NCI-H446 treated with DMSO at 0.1 percent for 48 hours (cell line): ENCODE measurements at places on chromosomes 1 and 21.

GRCh38 chr1:38052750-38053415 lies 6.3 kb upstream of the POU3F1 start:
- DNase-seq, result no peak

GRCh38 chr1:152014943-152015342 lies 21.3 kb upstream of the S100A10 start:
- no peak for DNase-seq

DNA sequence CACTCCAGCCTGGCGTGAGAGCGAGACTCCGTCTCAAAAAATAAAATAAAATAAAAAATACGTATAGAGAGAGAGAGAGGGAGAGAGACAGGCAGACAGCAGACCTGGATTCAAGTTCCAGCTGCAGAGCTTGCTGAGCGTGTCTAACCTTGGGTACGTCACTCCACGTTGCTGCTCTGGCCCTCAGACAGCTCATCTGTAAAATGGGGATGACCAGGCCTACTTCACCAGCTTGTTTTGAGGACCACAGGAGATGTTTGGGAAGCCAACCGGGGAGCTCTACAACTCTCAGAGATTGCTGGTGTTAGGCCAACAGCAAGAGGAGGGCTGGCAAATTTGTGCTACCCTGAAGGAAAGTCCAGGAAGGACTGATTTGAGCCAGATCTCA lies 499 bp upstream of the TRAF5 start:
- DNase-seq, result no peak

DNA sequence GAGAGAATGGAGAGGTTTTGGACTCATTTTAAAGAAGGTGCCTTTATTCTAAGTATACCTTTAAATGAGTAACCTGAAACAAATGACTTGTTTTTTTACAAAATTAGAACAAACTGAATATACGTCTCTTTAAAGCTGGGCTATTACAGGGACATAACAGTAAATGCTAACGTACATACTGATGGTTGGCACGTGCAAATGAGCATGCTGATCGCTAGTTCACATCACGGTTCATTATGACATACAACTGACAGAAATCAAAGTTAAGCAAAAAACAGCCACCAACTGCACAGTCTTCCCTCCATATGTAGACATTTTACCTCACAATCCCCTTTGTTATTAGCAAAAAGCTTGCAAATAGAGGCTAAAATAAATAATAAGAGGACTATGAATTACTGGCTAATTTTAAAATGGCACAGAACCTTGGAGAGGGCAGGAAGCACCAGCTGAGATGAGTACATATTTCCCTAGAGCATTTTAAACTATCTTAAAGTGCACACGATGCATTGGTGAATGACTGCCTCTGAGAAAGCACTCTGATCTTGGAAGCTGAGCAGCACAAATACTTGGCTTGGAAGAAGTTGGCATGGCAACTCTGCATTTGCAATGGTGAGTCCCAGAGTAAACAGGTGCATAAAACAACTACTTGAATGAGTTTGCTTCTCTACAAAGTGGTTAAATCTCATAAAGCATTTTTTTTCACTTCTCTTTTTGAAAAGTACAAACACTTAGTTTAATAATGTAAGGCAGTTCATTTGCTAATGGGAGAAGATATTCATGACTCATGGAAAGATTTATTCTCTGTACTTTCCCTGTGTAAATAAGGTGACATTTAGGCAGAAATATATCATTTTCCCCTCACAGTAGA lies 204.7 kb downstream of the LHX8 start:
- DNase-seq, result peak; percentile 39

DNA sequence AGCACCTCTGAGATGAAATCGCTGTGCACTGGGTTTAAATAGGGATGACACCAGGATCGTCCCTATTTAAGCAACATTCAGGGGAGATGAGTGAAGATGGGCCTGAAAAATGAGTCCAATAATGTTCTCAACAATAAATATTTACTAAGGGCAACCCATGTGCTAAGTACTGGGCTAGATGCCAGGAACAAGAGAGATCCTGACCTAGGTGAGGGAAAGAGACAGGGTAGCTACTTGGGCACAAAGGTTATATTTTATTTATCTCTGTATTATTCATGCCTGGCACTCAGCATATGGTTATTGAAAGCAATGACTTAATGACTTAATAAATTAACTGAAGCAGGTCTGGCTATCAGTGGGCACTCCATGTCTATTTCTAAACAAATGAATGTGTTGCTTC lies 27.4 kb upstream of the AVPR1B start:
- DNase-seq, result no peak

DNA sequence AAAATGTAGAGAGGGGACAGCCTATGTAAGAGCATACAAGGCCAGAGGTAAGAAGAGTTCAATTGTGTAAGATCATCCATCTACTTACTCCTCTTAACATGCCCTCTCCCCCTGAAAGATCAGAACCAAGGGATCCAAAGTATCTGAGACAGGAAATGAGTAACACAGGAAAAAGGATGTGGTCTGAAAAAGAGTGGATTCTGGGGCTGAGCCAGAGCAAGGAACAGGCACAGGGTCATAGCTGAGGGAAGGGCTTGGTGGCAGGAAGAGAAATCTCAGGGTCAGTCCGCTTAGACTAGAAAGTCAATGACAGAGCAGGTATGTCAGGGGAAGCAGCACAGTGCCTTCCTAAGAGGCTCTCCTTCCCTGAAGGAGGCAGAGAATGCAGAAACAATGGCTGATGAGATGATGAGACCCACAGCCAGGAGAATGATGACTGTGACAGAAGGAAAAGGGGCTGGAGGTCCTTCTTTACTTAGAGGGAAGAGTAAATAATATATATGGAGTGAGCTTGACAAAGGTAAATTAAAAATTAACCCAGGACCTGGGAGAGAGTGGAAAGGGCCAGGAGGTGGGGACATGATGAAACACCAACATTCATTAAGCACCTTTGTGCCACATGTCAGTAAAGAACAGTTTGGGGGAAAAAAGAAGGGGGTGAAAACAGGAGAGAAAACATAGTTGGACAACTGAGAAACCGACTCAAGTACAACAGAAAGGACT lies 26.2 kb upstream of the A3GALT2 start:
- DNase-seq, result no peak

- DNase-seq, result no peak
These were observed 155.9 kb upstream of the NEGR1 start for GRCh38 chr1:72438270-72438669.

- DNase-seq, result no peak
These were observed 30.5 kb upstream of the SCMH1 start for GRCh38 chr1:41272601-41273000.

DNA sequence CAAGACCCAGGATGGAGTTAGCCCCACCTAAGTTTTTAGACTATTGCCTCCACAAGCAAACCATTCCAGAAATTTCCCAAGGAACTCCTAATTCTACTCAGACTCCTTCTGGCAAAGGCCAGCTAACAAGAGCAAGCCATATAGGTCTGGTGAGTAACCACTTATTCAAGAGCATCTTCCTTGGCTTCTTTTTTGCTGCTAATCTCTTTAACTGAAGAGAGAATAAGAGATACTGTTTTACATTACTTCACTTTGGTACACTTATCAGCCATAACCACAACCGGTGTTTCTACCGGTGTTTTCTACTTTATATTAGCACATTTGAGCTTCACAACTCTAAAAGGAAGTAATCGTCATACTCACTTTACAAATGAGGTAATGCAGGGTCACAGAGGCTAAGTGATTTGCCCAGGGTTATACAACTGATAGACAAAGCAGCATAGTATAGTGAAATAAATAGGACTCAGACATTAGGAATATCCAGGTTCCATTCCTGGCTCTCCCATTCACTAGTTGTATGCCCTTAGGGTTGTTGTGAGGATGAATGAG lies 1.7 kb upstream of the EPS15 start:
- DNase-seq, result no peak

GRCh38 chr1:235999259-235999925 lies 65.5 kb downstream of the NID1 start:
- DNase-seq, result no peak

GRCh38 chr1:94240822-94241221 lies 3.4 kb upstream of the ARHGAP29 start:
- DNase-seq, result no peak

DNA sequence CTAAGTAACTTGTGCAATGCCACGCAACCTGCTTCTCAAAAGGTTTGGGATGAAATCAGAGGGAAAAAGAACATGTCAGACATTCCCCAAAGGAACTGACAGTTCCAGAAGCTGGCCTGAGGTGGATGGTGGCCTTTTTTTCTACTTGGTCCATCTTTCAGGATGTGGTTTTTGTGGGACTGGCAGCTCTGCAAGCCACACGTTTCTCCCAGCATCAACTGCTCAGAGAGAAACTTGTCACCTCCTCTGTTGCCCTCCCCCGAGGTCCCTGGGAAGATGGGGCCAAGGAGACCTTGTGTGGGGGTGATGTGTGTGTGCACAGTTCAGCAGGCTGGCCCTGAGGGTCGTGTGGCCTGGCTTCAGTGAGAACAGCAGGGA lies 2.5 kb upstream of the DHRS3 start:
- DNase-seq, result no peak

DNA sequence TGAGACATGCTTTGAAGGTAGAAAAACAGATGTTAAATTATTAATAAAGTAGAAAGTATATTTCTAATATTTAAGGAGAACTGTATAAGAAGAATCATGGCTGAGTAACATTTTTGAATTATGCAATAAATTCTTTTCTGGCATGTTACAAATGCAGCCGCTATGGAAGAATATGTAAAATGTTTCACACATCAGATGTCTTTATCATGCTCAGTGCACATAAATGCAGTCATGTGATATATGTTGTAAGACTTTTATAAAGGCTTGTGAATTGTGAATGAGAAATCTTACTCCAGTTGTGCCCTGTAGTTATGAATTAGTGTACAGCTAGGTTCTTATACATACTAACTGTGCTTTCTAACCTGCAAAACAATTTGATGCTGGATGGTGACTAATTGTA lies 53.5 kb downstream of the LRRC8B start:
- DNase-seq, result no peak

DNA sequence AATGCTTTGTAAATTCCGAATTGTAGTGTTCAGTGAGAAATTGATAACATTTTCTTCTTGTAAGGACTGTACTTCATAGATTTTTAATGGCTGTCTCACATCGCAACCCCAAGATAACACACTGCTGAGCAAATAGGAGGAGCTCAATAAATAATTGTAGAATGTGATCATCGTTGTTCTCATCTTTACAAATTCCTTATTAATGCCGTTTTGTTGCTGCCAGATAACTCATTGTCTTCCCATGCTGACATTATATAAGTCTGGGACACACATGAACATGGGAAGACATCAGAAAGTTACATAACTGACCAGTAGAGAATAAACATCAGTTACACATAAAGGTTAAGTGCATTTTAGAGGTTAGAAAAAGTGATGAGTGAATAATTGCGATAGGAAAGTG lies 46.4 kb upstream of the TSPAN2 start:
- DNase-seq, result no peak

DNA sequence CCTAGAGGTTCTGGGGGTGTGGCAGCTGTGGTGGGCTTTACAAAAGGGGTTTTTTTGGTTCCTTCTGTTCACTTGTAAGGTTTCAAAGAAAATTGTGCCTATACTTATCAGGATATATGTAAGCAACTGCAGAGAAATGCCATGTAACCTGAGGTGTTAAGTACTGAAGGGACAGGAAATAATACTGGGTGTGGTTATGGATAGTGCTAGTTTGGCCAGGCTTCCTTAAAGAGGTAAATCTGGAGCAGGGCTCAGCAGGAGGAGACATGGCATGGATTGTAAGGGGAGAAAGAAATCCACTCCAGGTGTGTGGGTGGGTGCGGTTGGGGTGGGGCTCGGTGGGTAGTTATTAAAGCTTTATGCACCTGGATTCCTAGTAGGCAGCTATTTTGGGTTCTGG lies 28.3 kb downstream of the KIRREL1 start:
- DNase-seq, result no peak

GRCh38 chr1:96492236-96492635 lies 229.3 kb upstream of the PTBP2 start:
- no peak for DNase-seq

- no peak for DNase-seq
These were observed 77.3 kb upstream of the PTGFRN start for GRCh38 chr1:116832308-116832931.

DNA sequence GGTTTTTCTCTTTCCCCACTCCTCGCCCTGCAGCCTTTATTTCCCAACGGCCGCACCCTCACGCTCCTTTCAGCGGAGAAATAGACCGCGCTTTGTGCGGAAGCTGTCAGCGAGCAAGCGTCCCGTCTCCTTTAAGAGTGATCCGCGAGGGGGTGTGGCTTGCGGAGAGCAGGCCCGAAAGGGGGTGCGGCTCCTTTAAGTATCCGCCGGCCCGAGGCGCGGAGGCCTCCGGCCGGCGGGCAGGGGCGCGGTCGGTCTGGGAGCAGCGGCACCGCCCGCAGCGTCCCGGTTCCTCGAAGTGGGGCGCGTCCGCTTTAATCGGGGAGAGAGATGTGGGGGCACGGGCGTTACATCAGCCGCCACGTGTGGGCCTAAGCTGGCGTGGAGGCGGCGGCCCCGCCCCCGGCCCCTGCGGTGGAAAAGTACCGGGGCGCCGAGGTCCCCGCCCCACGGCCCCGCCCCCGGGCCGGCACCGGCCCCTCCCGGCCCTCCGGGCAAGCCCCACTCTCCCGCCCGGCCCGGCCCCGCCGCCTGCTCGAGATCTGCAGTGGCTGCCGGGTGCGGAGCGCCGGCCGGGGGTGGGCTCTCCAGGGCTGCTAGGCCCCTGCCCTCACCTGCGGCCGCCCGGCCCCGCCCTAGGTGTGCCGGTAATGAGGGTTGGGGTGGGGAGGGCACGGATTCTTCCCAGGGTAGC lies 1.2 kb downstream of the SLC6A9 start:
- DNase-seq, result peak; percentile 65

GRCh38 chr1:169495046-169495775 lies 9.5 kb upstream of the SLC19A2 start:
- DNase-seq, result no peak

GRCh38 chr1:39625462-39626273 lies 13.8 kb downstream of the HEYL start:
- no peak for DNase-seq

DNA sequence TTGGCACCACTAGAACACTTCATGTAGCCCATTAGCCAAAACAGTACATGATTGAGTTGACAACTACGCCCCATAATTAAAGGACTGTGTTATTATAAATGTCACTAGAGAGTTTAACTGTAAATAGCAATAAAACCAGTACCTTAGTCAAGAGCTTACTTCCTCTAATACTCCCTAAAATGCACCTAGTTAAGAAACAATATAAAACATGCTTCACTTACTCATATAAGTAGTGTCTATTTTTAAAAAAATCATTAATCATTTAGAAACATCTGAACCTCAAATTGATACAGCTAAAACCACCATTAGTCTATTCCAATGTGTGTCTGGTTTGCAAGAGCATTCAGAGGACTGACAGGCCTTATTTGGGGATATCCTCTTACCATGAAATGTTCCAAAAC lies 25.3 kb downstream of the PTP4A2 start:
- DNase-seq, result no peak

- DNase-seq, result peak; percentile 56
These were observed at the start of gene KCTD3 for GRCh38 chr1:215566556-215567490. KCTD3 (plus strand) TSS chr1:215567304; CDS start chr1:215567686, 382 bp downstream.

GRCh38 chr1:59678493-59679228 lies 136.1 kb upstream of the HOOK1 start:
- no peak for DNase-seq

DNA sequence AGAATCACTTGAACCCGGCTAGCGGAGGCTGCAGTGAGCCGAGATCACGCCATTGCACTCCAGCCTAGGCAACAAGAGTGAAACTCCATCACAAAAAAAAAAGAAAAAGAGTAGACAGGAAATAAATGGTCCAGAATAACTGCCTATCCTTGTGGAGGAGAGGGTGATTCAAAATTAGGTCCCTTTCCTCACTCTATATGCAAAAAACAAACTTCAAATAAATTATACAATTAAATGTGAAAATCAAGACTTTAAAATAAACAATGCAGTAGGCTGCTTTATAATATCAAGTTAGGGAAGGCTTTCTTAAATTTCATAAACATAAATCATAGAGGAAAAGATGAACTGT lies 26.4 kb downstream of the MRPL39 start:
- DNase-seq, result no peak
